CD4-positive, alpha-beta T cell treated with Interleukin-4 for 4 hours (primary cell): ENCODE measurements at places on chromosomes 12 and 14.

- no peak for DNase-seq
Measured at GRCh38 chr14:66623838-66624237, 115.9 kb downstream of the GPHN start.

GRCh38 chr12:1593174-1594005 lies 991 bp downstream of the FBXL14 start:
- DNase-seq: peak; percentile 44

DNA sequence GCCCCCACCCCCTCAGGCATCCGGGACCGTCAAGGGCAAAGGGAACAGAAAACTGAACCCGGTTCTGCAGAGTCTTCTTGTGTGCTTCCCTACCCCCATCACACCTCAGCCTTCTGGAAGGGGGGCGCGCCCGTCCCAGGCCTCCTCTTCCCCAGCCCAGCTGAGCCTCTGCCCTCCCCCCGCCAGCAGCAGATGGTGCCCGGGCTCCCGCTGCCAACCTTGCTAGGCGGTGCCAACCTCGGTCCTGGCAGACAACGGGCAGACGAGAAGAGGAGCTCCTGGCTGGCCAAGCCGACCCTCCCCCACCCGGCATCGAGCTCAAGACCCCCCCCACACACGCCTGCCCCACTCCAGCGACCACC lies 8.7 kb downstream of the STAC3 start:
- no peak for DNase-seq

DNA sequence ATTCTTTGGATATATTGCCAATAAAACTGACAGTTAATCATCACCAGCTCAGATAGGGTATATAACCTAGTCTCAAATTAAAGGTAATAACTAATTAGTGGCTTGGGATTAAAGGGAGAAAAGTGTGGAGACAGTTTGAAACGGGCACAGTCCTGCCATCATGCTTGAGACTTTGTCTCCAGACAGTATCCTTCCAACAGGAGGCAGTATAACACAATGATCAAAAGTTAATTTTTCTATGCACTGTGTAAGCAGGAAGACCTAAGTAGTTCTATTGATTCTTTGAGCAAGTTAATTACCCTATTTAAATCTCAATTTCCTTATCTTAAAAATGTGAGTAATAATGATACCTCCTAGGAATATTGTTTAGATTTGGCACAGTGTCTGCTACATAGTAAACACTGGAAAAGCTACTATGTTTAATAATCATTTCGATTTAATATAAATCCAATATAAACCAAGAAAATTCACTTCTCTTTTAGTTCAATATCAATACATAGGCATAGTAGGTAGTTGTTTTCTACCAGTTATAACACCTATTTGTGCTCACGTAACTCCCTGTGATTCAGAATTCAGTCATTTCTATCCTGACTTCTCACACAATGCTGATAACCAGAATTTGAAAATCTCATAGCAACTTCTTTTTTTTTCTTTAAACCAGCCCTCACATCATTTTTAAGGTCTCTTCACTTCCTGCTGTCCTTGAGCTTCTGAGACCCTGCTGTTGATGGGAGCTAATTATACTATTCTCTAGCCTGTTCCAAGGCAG lies 53.7 kb downstream of the GALNT4 start:
- peak; percentile 65 for DNase-seq

DNA sequence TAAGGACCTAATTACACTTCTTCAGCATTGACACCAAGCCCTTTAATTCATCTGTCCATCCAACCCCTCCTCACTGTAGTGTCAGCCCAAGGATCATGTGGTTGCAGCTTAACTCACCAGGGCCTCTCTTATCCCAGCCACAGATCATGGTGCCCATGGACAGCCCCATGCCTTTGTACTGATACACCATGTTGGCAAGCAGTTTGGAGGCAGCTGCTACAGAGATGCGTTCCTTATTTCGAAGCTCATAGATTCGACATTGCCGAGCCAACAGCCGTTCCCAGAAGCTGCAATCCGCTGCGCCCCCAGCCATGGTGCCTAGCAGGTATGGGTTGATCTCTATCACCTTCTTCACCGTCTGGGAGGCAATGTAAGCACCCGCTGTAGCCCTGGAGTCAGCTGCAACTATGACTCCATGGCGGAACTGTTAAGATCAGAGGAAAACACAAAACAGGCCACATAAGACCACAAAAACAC lies 1.4 kb downstream of the PSMB5 start:
- DNase-seq: no peak

- DNase-seq: no peak
Measured at GRCh38 chr12:80936642-80937390, 918 bp downstream of the LIN7A start.

DNA sequence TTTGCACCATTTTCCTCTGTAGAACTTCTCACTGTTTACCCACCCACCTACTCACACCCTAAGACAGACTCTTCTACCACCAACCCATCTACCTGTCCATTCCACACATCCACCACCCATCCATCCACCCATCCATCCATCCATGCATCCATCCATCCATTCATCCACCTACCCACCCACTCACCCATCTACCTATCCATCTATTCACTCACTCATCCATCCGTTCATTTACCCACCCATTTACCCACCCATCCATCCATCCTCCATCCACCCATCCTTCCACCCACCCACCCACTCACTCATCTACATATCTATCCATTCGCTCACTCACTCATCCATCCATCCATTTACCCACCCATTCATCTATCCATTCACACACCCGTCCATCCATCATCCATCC lies 15.1 kb downstream of the PLBD2 start:
- DNase-seq: no peak

- no peak for DNase-seq
Measured at GRCh38 chr14:101469382-101470247, 91.7 kb upstream of the DIO3 start.

GRCh38 chr12:51823875-51824565 lies 24.5 kb downstream of the FIGNL2 start:
- DNase-seq: peak; percentile 38

DNA sequence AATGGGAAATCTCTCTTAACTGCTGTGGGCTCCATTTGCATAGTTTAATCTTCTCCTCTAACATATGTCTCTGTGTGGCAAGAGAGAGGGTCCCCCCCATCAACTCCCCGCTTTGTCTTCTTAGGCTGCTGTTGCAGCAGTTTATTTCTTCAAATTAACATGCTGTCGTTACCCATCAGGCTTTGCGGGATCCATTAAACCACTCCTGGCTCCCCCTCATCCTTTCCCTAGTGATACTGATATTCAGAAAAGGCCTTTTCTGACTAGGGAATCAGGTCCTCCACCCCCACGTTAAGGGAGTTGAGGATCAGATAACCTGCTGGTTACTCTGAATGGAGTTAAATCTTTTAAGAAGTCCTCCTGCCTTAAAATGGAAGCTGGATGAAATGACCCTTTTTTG lies 15.2 kb downstream of the GPR84 start:
- DNase-seq: no peak

GRCh38 chr12:84128117-84128991 lies 784.2 kb downstream of the SLC6A15 start:
- no peak for DNase-seq

- DNase-seq: peak; percentile 20
Measured at GRCh38 chr12:88111074-88111652, 30.7 kb downstream of the CEP290 start.

DNA sequence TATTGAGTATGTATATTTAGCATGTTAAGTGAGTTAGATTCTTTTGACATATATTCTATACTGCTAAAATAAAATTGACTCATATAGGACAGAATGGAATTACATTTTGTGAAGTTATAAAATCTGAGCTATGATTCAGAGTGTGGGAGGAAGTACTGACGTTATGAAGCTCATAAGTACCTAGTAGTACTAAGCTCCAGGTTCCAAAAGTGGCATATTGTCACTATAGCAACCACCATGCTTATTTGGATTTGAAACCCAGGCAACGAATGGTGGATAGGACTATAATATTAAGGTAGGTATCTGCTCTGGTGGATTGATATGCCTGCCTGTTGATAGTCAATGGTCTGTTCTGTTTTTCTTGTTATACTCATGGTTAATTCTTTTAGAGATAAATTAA lies 2.2 kb upstream of the FBXO33 start:
- peak; percentile 33 for DNase-seq

DNA sequence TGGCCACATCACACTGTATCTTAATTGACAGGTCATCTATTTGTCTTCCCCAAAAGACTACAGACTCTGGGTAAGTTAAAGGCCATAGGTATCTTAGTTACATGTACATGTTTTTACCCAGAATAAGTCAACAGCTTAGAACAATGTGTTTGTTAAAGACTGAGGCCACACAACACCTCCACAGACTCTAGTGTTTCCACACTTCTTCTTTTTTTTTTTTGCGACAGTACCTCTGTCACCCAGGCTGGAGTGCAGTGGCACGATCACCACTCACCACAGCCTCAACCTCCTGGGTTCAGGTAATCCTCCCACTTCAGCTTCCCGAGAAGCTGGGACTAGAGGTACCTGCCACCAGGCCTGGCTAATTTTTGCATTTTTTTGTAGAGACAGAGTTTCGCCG lies 1.3 kb downstream of the GPN3 start:
- no peak for DNase-seq

DNA sequence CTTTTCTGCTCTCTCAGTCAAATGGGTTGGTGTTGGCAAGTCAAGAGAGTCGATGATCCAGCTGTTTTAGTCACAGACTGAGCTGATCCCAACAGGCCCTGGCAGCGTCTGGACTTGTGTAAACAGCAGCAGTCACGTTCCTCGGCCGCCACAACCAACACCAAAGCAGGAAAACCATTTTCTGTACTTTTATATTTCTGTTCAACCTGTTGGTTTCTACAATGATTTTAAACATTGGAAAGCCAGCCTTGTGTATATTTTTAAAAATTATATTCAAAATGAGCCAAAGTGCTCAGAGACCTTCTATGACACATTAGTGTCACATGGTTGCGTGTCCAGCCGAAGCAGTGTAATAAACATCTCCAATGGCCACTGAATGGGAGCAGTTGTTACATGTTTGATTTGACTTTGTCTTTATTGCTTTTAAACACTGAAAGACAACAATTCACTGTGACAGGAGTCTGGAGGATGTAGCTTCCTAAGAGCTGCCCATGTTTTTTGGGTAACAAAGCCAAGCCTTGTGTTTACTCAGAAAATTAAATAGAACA lies 5.9 kb upstream of the SIVA1 start:
- no peak for DNase-seq

GRCh38 chr12:92007787-92008186 lies 137.9 kb downstream of the BTG1 start:
- DNase-seq: no peak

GRCh38 chr14:98949051-98949450 lies 322.9 kb downstream of the BCL11B start:
- DNase-seq: no peak

DNA sequence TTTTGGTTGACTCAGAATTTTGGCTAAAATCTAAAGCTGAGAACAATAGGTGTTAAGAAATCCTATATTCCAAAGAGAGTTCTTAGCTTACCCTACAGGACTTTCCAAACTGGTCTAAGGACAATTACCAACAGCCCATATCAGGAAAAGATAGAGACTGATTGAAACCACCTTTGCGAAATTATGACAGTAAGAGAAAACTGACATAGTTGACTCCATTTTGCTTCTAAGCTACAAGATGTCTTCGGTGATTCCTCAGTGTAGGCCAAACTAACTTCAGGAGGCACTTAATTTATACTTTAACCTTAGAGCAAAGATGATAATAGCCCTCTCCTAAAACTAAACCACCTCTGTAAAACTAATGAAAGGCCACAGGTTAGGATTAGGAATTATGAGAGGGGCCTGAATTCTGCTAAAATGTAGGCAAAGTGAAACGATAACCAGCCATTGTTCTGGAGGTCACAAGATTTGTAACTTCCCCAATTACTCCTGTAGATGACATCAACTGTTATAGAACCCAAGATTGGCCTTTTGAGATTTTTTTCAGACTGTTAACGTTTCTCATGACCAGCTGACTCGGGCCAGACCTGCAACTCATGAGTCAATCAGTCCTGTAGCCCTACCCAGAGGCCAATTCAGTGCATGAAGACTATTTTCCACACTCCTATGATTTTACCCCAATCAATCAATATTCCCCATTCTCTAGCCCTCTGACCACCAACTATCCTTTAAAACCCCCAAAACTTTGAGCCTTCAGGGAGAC lies 43.0 kb downstream of the KLRG1 start:
- no peak for DNase-seq

DNA sequence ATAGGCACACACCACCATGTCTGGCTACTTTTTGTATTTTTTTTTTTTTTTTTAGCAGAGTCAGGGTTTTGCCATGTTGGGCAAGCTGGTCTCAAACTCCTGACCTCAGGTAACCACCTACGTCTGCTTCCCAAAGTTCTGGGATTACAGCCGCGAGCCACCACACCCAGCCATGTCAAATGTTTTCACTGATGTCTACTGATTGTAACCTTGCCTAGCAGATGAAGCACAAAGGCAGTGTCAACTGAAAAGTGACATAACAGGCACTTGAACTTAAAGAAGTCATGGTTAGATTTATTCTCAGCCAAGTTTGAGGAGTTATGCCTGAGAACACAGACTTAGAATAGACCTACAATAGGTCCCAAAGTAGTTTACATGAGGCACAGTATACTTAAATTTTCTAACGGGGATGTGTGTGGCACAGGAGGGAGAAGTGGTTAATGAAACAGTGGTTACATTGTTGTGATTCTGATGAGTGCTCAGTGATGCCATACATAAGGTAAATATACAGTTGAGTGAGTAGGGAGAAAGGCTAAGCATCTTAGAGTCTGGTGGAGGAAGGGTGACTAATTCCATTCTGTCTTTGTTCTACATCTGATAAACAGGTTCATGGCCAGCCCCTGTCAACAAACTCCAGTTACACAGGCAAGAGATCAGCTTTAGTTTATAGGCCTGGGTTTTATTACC lies 12.6 kb upstream of the RNASE4 start:
- no peak for DNase-seq

DNA sequence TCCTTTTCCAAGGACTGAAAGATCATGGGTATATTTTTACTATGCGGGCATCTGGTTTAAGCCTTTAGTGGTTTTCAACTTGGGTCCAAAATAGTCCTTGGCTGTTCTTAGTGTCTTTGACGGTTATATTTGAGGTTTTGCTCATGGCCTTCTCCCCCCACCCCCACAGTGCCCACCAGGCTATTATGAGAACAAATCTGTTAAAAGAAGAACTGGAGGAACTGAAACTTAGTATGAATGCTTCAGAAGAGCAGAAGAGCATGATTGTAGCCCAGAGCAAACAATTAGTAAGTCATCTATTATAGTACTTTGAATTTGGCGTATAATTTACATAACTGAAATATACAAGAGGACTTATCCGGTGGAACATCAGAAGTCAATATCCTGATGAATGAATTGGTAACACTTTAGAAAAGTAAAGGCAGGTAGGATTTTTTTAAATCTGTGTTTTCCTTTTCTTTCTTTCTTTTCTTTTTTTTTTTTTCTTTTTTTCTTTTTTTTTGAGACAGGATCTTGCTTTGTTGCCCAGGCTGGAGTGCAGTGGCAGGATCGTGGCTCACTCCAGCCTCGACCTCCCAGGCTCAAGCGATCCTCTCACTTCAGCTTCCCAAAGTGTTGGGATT lies 71.8 kb upstream of the BCAT1 start:
- no peak for DNase-seq

- peak; percentile 64 for DNase-seq
Measured at GRCh38 chr12:93419388-93420034, 22.2 kb downstream of the UBE2N start.
